Activated CD4-positive, alpha-beta T cell treated with anti-CD3 and anti-CD28 coated beads, Interleukin-2, amount 50 U/mL, for 24 hours (primary cell): ENCODE measurements at places on chromosomes 16 and 17.
A peak's percentile ranks its signal among the peaks of the same experiment; 100 is the strongest.

DNA sequence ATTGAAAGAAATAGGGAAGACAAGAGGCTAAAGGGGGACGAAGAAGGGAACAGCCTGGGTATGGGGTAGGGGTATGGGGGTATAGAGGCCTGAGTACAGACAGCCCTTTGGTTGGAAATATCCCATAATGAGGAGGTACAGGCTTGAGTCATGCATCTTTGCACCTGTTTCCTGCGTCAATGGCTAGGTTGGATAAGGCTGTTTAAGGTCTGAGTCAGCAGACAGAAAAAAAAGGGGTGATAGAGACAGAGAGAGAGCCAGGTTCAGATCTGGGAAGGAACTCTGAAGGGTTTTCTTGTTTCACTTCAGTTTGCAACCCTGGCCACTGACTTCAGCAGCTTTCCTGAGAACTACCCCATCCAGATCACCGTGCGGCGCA is 8.5 kb downstream of the FNDC8 start:
- no peak for DNase-seq

GRCh38 chr17:83195330-83196023 is 116.1 kb downstream of the METRNL start:
- no peak for DNase-seq

- DNase-seq = peak; percentile 82
Measured at GRCh38 chr17:43393944-43394482, 4.8 kb upstream of the ARL4D start.

DNA sequence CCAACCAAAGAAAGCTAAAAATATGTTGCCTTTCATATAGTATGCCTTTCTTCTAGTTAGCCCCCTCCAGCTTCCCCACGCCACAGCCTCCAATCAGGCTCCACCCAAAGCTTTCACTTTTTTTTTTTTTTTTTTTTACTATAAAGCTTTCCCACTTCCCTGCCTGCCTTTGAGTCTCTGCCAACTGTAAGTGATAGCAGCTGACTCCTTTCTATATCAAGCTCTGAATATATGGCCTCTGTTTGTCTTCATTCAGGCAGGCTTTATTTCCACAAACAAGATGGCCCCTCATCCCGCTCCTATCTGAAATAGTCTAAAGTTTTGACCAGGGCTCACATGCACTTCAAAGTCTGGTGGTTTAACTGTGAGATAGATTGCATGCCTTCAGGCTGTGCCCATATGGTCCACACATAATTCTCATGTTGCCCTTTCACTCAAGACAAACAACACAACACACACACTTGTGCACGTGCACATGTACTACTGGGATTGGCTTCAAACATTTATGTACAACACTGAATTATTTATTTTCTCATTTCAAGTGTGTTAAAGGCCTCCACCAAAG is 39.8 kb upstream of the DYNLRB2 start:
- no peak for DNase-seq

GRCh38 chr16:1351582-1352362 is at the start of the genes GNPTG and TSR3:
TSS of gene GNPTG (plus strand) at chr16:1351931. CDS start at chr16:1351966, 35 bp downstream.
TSS of gene TSR3 (minus strand) at chr16:1351878. CDS start at chr16:1351804, 74 bp downstream.
- DNase-seq = peak; percentile 83

- no peak for DNase-seq
Measured at GRCh38 chr16:30456302-30456701, 10.6 kb upstream of the SEPHS2 start.
